Vagina (tissue), 2 donors: ENCODE measurements at places on chromosomes 4 and X.

GRCh38 chr4:72974694-72975487 lies 94.6 kb downstream of the COX18 start:
- DNase-seq, result no peak

GRCh38 chrX:69564665-69565064 lies 51.2 kb upstream of the EDA start:
- DNase-seq, result no peak

GRCh38 chr4:25233194-25233593 lies 639 bp upstream of the PI4K2B start:
- DNase-seq, result no peak

DNA sequence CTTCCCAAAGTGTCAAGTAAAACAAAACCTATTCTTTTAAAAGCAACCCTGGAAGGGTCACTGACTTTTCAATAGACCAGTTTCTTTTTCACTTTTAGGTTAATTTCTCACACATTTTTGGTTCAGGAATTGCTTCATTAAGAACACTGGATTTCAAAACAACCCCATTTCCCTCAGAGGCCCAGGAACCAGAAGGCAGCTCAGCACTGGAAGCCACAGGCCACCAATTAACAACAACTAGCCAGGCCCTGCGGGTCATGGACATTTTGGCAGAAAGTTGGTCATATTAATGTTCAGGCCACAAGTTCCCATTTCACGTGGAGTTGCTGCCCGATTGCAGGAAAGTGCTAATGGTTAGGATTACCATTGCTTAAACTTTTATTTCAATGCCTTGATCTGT lies 39.8 kb downstream of the HAND2 start:
- DNase-seq, result no peak

DNA sequence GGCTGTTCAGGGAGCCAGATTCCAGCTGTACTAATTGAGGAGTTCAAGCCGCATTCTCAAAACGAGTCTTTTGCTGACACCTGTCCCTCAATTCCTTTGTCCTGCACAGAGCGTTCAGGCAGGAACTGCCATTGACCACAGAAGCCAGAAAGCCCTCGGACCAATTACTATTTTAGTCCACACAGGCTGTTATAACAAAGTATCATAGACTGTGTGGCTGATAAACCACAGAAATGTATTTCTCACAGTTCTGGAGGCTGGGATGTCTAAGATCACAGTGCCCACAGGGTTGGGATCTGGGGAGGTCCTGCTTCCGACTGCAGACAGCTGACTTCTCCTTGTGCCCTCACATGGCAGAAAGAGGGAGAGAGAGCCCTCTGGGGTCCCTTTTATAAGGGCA lies 119.8 kb upstream of the ATP6AP2 start:
- no peak for DNase-seq
